CD4-positive, alpha-beta T cell (primary cell): ENCODE measurements at places on chromosomes 2 and 18. TPM values are rescaled to one million over a fixed set of nuclear protein-coding genes. Genes with fewer than 3 reads are reported as not detected.
A peak's percentile ranks its signal among the peaks of the same experiment; 100 is the strongest.

- DNase-seq: no peak
Observed at GRCh38 chr2:85435220-85435958, 16.9 kb downstream of the SH2D6 start.

DNA sequence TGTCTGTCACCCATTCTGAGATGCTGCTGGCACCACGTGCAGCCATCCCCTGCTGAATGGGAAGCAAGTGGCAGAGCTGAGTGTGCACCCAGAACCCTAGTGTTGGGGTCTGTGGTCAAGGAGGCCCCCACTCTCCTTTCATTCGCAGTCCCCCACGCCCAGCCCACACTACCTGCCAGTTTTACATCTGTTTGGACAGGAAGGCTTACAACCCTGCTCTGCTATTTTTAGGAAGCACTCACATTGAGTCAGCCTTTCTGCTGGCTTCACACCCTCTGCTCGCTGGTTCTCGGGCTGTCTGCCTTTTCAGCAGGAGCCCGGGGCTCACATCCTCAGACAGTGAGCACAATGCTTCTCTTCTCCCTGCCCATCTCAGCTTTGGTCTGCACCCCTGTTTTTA is 10.7 kb upstream of the ADCY3 start:
- DNase-seq: no peak

REG3G gene
- total RNA-seq: not detected

- no peak for DNase-seq
Observed at GRCh38 chr2:122368576-122369243, 613.3 kb downstream of the TSN start.

LCT gene
- total RNA-seq: not detected

TMEM198 gene
- 0.47 TPM for total RNA-seq

- peak; percentile 91 for DNase-seq
Observed at GRCh38 chr2:43127208-43127940, 99.0 kb downstream of the ZFP36L2 start.

GRCh38 chr2:176072951-176073904 is 10.5 kb downstream of the EVX2 start:
- no peak for DNase-seq

DNA sequence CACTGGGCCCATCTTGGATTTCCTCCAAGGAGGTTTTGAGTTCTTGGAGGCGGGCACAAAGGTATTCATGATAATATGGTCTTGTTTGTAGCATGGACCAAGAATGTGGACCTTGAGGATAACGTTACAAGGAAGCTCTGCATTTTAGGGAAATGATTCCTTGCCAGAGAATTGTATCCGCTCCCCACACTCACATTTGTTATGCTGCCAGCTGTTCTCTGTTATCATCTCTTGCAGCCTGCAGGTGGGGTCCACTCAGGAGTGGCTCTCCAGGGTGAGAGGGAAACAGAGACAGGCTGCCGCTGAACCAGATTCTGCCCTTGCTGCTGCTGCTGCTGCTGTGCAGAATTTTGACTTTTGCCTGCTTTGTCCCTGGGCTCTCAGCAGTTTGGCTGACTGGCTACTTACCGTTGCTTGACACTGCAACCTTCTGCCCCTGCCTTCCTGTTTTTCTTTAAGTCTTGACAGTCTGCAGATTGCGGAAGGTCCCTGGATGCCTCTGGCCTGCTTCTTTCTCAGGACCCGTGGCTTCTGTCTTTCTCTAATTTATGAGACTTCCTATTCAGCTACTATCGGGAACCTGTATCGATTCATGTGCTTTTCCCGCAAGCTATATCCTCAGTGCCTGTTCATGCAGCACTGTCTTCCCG is 122.3 kb upstream of the DOCK10 start:
- no peak for DNase-seq

DNA sequence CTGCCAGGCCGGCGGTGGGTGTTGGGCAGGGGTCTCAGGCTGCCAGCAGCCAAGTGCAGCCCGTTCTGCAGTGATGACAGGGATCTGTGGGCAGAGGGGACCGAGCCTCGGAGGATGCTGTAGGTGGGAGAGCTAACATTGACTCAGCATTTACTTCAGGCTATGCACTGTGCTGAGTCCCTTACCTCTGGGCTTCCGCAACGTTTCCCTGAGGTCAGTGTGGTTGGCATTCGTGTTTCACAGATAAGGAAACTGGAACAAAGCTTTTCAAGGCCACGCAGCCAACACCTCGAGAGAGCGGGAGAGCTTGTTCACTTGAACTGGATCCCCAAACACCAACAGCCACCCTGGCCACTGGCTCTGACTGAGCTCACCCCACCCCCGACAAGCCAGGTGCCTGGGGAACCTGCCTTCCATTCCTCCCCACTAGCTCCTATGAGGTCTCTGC is 839 bp upstream of the GPR148 start:
- DNase-seq: no peak

DNA sequence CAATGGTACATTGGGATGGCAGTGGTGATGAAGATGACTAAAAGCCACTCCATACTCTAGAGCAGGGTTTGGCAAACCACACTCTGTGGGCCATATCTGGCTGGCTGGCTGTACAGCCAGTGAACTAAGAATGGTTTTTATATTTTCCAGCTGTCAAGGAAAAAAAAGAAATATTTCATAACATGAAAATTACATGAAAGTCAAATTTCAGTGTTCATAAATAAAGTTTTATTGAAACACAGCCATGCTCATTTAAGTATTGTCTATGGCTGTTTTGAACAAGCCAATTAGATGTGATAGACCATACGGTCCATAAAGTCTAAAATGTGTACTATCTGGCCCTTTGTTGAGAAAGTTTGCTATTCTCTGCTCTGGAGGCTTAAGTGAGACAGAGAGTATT is 1.5 kb downstream of the TTC21B start:
- no peak for DNase-seq

DNA sequence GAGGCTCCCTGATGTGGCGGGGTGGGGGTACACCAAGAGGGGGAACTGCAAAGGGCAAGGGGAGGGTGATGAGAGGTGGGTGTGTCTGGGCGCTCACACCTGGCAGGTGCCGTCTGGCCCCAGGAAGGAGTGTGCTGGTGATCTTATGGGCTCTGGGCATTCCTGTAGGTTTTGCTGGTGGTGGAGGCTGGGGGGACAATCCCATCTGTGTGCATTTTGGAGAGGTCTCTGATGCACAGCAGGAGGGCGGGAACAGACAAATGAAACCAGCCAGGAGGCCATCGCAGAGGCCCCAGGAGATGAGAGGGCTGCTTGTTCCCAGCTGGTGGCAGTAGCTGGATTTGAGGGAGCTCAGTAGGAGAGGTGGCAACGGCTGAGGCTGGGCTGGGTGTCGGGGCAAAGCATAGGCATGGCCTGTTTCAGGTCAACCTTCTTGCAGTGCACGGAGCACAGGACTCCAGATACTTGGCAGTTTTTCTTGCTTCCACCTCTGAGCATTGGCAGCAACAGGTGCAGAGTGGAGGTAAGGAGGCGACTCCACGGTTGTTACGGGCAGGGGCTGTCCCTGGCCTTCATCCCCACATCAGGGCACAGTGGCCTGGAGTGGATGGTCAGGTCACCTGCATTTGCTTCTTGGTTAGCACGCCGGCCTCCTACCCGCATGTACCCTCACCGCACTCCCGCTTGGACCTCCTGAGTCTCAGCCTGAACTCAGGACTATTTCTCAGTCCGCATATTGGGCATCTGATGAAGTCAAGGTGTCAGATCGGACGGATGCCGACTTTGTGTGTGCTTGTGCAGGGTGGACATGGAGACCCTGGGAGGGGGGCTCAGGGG is 194.2 kb upstream of the HDAC4 start:
- no peak for DNase-seq

SULT1C4 gene
- total RNA-seq: not detected

- DNase-seq: no peak
Observed at GRCh38 chr2:167581961-167582574, 665.3 kb downstream of the STK39 start.

- DNase-seq: no peak
Observed at GRCh38 chr2:213149949-213150314, 1.5 kb downstream of the IKZF2 start.

DNA sequence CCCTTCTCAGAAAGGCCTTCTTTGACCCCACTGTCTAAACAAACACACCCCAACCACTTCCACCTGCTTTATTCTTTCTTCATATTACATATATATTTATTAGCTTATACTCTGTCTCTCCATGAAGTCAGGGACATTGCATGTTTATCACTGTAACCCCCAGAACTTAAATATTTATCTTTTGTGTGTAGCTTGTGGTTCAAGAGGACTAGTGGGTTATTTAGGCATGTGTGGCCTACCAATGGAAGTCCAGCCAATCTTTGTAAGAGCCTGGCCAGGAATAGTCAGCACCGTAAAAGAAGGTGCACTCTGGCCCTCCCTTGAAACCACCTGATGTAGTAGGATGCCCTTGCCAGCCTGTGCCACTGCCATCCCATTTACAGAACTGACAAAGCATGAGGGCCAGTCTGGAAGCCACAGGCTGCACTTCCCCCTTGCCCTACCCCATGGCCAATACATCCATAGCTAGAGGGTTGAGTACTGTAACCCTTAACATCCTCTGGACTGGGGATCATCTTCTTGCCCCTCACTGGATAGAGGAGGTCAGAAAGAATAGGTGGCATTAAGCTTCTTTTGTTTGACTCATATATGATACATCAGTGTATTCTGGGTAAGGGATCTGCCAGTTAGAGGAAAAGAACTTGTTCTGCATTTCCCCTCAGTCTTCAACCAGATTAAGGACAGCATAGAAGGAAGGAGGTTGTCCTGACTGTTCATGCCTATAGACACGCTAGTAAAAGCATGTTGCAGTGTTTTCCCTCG is 4.9 kb downstream of the NEMP2 start:
- no peak for DNase-seq

DNA sequence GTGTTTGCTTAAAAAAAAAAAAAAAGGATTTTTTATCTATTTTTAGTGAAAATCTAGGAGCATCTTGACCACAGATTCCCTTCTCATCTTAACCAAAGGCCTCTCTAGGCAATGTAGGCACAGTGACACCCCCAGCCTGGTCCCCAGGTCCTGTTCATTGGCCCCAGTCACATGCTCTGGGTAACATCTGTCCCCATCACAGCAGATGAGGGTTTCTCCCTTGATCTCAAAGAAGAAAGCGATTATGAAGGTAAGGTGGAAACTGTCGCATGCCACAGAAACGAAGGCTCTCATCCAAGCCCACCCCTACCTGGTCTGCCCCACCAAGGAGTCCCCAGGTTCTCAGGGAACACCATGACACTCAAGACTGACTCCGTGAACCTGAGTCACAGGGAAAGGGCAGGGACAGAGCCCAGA is 4.7 kb downstream of the HS6ST1 start:
- no peak for DNase-seq

DNA sequence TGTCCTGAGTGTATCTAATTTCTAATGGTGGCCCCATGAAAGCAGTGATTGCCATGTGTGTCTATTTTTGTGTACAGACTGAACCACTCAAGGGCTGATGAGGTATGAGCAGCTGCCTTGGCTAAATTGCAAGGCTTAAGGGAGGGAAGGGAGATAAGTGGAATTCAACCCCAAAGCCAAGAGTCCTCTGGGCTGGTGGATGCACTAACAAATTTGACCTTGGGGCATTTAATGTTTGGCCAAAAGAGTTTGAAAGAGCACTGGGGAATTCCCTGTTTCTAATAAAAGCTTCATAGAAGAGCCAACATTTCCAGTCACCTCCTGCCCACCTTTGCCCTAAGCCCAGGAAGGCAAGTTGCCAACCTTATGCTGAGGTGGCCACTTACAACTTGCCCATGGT is 172.1 kb downstream of the SETBP1 start:
- no peak for DNase-seq
